ENCODE measurements at places on chromosomes 2 and 18.
A peak's percentile ranks its signal among the peaks of the same experiment; 100 is the strongest.

DNA sequence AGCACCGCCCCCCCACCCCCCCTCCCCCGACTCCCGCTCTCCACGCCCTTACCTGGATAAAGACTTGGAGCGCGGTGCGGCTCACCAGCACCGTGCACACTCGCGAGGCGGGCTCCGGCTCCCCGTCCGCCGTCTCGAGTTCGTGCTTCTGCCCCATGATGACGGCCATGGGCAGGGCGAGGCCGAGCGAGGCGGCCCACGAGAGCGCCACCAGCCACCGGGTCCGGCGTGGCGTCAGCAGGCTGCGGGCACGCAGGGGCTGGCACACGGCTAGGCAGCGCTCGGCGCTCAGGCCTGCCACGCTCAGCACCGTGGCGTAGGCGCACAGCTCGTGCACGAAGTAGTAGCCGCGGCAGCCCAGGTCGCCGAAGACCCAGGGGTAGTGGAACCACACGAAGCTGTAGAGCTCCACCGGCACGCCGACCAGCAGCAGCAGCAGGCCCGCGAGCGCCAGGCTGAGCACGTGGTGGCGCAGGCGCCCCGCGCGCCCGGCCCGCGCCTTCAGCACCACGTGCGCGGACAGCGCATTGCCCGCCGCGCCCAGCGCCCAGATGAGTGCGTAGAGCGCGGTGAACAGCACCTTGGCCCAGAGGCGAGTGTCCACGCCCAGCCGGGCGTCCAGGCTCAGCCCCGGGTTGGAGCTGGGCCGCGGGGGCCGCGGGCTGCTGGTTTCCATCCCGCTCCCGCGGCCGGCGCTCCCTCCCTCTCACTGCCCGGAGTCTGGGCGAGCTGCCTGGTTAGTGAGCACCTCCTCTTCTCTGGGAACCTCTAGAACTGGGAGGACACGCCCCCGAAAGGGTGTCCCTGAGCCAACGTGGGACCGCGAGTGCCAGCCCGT lies at the start of gene NTSR2:
Gene NTSR2, minus strand, starts transcription at position 742 of the 838 bp plus-strand sequence. Its CDS starts 66 bp downstream, at position 676.
- DNase-seq: peak; percentile 10

DNA sequence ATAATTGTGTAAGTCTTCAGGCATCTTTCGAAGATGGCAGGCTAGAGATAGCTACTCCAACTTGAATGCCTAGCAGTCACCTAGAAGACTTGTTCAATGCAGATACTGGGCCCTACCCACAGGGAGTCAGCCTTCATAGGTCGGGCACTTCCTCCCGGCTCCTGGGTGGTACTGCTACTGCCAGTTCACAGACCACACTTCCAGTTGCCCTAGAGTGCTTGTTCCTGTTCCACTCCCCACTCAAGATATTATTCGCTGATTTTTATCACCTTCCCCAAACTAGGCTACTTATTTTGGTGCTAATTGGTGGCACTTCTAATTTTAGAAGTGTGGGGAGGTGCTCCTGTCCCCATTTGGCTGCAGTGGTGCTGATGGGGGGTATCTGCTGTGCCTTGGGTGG lies 34.2 kb downstream of the INPP4A start:
- DNase-seq: peak; percentile 49

DNA sequence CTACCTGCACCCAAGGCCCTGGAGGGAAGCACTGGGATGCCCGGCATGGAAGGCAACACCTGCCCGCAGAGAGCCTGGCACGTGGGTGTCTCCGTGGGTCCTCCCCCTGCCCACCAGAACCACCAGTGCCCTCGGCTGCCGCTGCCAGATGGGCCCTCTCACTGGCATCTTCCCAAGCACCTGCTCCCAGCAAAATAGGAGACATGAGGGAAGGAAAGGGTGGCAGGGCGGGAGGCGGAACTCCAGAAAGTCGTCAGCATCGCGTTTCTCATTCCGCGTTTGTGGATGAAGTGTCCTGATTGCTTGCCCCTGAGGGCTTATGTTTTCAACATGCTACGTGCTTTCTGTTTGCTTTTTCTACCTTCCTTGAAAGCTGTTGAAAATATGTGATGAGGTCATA lies 8.8 kb upstream of the SNTG2 start:
- no peak for DNase-seq

DNA sequence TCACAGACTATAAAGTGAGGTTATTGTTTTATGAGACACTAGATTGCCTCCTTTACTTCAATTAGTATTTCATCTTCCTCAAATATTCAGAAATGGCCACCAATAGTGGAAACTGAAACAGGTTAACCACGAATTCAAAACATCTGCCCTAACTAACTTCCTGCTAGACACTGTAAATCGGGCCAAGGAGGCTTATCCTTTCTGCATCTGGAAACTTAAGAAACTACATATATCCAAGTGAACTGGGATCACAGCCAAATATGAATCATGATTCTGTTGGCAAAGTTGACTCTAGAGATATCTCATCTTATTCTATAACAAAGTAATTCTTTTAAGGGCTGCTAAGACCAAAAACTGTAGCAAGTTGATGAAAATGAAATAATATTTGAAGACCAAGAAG lies 136.6 kb upstream of the ZC3H15 start:
- no peak for DNase-seq

- DNase-seq: no peak
Observed at GRCh38 chr2:215461836-215462532, 26.1 kb upstream of the FN1 start.

All from CD4-positive, alpha-beta T cell treated with Interleukin-10 for 1 hour (primary cell).